Bladder microvascular endothelial cell (primary cell): ENCODE measurements at places on chromosomes 13 and 19. TPM values are rescaled to one million over a fixed set of nuclear protein-coding genes. Genes with fewer than 3 reads are reported as not detected.

SHISA2 gene
- total RNA-seq: 0.32 and 3.5 TPM in 2 replicates

MAB21L1 gene
- not detected in 2 replicates for total RNA-seq

C5AR2 gene
- not detected in 2 replicates for total RNA-seq

LILRA2 gene
- total RNA-seq: not detected in 2 replicates

DIAPH3 gene
- total RNA-seq: 8.9 and 11.9 TPM in 2 replicates

IZUMO2 gene
- total RNA-seq: not detected in 2 replicates

FCER2 gene
- total RNA-seq: not detected in 2 replicates

VMAC gene
- total RNA-seq: 3.7 and 5.8 TPM in 2 replicates

ZNF426 gene
- 12.3 and 20.5 TPM in 2 replicates for total RNA-seq

MUC16 gene
- not detected in 2 replicates for total RNA-seq

OR1I1 gene
- not detected in 2 replicates for total RNA-seq

CCDC169 gene
- total RNA-seq: 0.97 and 2.7 TPM in 2 replicates

ZNF555 gene
- total RNA-seq: 2.9 and 7.9 TPM in 2 replicates

OSCAR gene
- total RNA-seq: not detected in 2 replicates

CABP5 gene
- total RNA-seq: not detected in 2 replicates
